NCI-H510A (cell line): ENCODE measurements at places on chromosomes 16 and 17.
A peak's percentile ranks its signal among the peaks of the same experiment; 100 is the strongest.

GRCh38 chr17:66177048-66177447 lies 14.9 kb downstream of the CEP112 start:
- peak; percentile 80 for DNase-seq

- DNase-seq, result no peak
Observed at GRCh38 chr16:12541672-12542071, 262.0 kb downstream of the CPPED1 start.

DNA sequence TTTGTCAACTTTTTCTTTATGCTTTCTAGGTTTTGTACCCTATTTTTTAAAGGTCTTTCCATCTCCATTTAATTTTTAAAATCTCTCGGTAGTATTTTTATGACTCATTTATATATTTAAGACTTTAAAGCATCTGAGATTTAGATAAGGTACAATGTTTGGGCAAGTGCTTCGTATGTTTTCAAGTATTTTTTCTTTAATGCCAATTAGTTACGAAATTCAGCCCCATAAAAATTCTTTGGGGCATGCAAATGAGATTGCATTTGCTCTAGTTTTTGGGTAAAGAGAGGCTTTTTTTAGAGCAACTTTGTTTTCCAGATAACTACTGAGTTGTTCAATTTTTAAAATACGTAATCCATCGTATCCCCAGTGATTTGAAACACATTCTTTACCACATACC lies 65.3 kb upstream of the CRHR1 start:
- DNase-seq, result no peak

DNA sequence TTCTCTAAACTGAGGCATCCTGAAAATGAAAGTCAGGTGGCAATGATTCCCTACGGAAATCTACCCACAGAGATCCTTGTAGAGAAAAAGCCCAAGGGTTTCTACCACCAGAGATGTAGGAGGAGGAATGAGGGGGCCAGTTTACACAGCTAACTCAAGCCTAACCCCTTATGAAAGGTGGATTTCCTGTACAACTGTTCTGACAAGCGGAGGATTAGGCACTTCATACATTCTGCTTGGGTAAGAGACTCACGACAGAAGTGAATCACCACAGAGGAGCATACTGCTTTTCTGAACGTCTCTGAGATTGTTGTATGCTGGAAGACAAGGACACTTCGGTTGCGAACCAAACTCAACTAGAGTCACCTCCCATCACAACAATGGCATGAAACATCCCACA lies 72.7 kb downstream of the SMG6 start:
- no peak for DNase-seq

- DNase-seq, result no peak
Observed at GRCh38 chr16:19232988-19233387, 52.5 kb upstream of the CLEC19A start.

- DNase-seq, result peak; percentile 69
Observed at GRCh38 chr16:2042986-2043666, 4.5 kb downstream of the NTHL1 start.

DNA sequence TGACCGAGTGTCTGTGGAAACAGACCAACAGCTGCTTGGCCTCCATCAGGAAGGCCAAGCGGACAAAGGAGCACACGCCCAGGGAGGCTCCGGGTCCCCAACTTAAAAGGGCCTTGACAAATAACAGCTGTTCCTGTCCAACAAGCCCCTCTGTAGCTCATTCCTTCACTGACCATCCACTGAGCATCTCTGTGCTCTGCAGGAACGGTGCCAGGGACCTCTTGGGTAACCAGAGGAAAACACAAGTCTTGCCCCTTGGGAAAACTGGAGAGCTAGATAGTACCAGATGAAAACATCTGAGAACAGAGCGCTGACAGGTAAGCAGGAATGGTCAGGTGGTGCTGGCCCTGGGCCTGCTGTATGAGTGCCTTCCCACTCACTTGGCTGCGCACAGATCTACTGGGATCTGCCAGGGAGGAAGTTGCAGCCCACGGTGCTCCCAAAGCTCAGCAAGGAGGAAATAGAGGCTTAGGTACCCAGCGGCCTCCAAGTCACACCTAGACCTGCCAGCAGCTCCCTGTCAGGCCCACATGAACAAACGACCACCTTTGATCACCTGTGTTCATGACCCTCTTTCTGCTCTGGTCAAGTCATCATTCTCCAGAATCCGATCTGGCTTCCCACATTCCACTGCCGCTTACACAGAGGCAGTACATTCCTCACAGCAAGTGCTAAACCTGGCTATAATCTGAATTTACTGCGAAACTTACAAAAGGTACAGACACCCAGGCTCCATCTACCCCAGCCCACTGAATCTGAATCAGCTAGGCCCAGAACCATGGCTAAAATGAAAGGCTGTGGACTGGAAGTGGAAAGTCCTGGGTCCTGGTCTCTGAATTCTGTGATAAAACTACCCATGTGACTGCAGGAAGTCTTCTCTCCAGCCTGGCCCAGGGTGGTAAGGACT lies 12.5 kb downstream of the DCAKD start:
- no peak for DNase-seq

DNA sequence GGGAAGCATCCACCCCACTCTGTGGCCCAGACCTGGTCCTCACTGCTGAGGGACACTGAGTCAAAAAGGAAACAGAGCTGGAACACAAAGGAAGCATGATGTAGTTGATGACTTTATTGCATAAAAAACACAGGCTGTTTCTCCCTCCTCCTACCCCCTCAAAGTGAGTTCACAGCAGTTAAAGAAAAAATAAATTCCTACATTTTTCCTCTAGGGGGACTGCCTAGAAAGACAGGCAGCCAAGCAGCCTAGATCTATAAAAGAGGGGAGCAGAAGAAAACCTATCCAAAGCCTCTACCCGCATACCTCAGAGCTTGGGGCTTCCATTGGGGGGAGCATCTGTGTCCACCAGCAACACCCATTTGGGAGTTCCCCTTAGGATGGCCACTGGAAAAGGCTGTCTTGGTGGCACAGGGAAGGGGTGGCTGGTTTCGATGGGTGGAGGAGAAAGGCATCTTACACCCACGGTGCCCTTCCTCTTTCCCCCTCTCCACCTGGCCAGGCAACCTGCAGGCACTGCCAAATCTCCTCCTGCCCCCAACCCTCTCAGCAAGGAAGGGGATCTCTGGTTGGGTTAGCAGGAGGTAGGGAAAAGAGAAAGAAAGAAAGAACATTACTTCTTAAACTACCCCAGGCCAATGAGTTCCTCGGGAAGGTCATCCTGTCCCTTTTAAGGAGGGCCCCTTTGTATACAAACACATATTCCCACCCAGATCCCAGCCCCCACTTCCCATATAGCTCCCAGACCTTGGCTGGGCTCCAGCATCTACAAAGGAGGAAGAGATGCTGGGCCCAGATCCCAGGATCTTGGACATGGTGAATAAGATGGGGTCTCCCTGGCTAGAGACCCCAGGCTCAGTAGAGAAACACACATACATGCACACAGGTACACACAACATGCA lies 4.0 kb upstream of the SCRN2 start:
- no peak for DNase-seq

GRCh38 chr17:1960545-1960912 lies 64.6 kb downstream of the RTN4RL1 start:
- no peak for DNase-seq

DNA sequence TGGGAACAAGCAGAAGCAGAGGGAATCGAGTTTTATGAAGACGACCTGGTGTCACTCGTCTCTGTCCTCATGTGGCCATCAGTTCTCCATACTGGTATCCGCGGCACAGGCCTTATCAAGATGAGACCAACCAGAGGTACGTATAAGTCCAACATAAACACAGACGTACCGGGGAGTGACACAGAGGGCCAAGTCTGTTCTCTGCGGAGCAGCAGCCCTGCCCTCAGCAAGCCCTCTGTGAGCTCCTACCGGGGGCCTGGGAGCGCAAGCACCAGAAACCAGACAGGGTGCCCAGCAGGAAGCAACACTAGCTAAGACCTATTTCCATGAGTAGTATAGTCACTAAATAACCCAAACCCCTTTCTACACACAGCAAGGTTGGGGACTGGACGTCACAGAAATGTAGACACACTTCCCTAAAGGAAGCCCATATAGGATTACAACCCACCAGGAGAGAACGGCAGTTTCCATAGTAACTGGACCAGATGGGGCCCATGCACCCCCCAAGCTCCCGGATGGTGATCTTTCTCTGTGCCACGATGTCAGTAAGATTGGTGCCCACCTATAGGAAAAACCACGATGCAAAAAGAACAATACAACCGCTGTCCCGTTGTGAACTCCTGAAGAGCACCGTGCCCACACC lies 911 bp downstream of the ARL16 start:
- DNase-seq, result no peak

- DNase-seq, result peak; percentile 14
Observed at GRCh38 chr17:2853283-2854142, 57.3 kb downstream of the RAP1GAP2 start.

- DNase-seq, result no peak
Observed at GRCh38 chr16:49911430-49911829, 55.5 kb upstream of the ZNF423 start.

GRCh38 chr16:29962344-29962994 lies 590 bp downstream of the TMEM219 start:
- DNase-seq, result no peak

DNA sequence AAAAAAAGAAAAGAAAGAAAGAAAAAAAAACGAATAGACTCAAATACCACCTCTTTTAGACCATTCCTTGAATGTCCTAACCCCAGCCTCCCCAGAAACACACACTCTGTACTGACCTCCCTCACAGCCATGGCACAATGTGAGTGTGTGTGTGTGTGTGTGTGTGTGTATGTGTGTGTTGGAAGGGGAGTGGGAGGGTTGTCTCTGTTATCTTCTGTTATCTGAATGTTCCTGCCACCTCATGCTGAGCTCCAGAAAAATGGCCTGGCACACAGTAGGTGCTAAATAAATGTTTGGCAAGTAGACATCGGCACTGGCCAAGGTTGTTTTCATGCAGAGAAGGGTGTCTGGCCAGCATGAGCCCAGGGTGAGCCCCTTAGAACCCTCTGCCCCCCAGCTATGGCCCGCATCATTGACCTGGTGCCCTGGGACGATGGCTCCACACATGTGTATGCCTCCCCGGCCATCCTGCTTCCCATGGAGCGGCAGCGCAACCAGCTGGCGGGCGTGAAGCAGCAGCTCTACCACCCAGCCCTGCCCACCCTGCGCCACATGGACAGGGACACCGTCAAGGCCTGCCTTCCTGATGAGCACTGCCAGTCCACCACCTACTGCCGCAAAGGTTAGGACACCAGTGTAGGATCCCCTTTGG lies 6.6 kb upstream of the CNGB1 start:
- no peak for DNase-seq

- DNase-seq, result no peak
Observed at GRCh38 chr17:36937001-36937958, at the start of gene LHX1. LHX1 (plus strand) TSS chr17:36937475; CDS start chr17:36938198, 723 bp downstream.

DNA sequence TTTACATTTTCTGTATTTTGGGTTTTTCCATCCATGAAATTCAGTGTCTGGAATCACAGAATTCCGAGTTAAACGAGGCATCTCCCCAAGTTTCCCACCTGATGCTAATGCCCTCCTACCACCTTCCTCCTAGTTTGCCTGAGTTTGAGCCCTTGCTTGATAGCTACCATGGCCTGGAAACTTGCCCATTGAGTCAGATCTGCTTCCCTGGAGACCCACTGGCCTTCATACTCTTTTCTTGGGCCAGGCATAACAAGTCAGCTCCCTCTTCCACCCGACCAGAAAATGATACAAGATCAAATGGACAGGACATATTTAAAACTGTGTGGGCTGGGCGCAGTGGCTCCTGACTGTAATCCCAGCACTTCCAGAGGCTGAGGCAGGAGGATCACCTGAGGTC lies 10.2 kb downstream of the SETD1A start:
- no peak for DNase-seq

DNA sequence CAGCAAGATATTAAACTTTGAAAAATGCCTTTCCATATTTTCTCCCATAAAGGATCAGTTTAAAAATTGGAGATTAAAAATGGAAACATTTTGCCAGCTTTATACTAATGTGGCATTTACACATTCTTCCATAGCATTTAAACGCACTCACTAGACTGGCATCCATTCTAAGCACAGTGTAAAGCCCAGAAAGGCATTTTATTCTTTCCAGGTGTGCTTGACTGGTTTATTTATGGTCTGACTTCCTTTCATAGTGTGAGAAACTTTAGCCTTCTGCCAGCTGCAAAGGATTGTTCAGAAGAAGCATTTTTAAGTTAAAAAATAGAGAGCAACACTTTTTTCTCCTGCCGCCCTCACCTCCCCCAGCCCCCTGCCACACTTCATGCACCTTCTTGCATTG lies 271.7 kb upstream of the PSMD7 start:
- DNase-seq, result no peak

GRCh38 chr17:60106340-60107059 lies 27.8 kb upstream of the HEATR6 start:
- no peak for DNase-seq

DNA sequence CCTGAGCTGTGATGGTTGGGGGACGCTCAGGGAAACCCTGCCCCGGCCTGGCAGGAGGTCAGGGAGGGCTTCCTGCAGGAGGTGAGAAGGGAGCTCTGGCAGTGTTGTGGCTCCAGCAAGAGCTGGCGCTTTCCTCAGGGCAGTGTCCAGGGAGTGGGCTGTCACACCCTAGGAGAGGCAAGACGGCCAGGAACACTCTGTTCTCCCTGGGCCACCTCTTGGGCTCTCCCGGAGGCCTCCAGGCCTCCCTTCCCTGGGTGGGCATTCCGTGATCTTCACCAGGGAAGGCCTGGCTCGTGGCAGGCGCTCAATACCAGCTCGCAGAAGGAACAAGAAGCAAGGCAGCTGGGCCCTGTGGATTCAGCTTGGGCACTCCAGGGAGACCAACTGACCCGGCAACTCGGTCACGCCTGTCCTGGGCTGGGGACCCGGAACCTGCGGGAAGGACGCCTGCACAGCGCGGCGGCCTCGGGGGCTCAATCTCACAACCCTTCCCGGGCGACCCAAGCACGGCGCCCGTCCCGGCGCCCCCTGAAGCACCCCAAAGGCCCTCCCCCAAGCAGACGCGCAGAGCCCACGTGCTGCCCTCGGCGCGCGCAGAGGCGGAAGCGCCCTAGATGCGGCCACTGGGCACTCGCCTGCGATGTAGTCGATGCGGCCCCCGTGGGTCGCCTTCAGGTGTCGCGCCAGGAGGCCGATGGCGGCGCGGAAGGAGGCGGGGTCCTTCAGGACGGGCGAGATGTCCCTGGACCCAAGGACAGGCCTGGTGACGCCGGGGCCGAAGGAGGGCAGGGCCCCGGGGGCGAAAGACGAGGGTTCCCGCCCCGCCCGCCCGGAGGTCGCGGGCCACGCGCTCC lies 588 bp downstream of the APRT start:
- DNase-seq, result peak; percentile 51

GRCh38 chr17:59277031-59277430 lies 54.4 kb upstream of the YPEL2 start:
- DNase-seq, result no peak

GRCh38 chr16:89426736-89427530 lies 63.4 kb downstream of the ANKRD11 start:
- DNase-seq, result no peak
